ENCODE measurements at places on chromosomes 11 and 22.

GRCh38 chr11:32343325-32344008 is 91.9 kb downstream of the WT1 start:
- no peak for DNase-seq

DNA sequence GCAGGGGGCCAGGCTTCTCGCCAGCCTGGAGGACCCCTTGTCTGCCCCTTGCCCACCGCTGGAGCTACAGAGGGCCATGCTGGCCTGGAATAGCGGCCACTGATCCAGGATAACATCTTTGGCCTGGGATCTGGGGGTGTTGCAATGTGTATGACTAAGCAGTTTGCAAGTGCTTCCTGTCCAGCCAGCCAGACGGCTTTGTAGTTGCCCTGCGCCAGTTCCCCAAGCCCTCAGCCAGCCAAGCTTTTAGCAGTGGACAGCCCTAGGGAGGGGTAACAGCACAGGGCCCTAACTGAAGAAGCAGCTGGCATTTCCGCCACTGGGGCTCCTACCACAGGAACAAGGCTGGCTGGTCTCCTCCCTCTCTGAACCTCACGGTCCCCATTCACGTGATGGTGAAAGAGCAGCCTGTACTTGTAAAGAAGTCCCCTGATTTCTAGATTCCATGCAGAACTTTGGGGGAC is 32.1 kb downstream of the UQCR10 start:
- DNase-seq, result no peak

- DNase-seq, result no peak
Measured at GRCh38 chr11:65310736-65311135, 3.9 kb upstream of the CDC42EP2 start.

DNA sequence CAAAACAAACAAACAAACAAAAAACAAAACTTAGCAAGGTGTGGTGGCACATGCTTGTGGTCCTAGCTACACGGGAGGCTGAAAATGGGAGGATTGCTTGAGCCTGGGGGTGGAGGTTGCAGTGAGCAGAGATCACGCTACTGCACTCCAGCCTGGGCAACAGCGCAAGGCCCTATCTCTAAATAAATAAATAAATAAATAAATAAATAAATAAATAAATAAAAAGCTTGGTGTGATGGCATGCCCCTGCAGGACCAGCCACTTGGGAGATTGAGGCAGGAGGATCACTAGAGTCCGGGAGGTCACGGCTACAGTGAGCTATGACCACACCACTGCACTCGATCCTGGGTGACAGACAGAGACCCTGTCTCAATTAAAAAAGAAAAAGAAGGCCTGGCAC is 9.0 kb upstream of the STARD10 start:
- DNase-seq, result no peak

DNA sequence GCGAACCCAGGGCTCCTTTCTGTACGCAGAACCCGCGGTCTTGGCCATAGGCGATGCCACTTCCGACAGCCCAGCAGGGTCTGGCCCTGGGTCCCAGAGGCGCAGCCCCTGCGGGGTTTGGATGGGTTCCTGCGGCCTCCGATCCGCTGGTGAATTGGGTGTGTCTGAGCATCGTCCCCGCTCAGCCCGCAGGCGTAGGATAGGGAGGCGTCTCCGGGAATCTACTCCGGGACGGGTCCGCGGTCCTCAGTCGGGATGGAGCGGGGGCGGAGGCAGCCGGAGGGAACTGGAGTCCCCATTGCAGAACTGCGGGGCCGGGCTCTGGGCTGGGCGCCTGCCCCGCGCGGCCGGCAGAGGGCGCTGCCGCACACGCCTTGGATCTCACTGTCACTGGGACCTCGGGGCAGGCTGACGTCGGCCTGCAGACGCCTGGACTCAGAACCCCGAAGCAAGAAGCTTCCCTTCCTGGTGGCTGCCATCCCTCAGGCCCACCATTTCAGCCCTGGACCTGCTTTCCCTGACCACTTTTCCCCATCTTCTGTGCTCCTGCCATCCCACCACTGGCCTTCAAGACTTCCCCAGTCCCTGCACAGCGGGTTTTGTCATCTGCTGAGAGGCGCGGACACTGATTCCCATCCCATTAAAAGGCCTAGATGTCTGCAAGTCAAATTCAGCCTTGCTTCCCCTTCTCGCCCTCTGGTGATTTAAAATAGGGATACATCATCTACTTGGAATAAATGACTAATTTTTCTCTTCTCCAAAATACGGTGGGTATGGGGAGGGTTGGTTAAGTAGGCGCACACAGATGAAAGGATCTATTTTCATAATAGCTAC is 38.3 kb upstream of the CREB3L1 start:
- DNase-seq, result peak; percentile 69

GRCh38 chr11:17641792-17642350 is 77.5 kb upstream of the MYOD1 start:
- DNase-seq, result no peak

GRCh38 chr11:71251761-71252268 is 562 bp downstream of the SHANK2 start:
- DNase-seq, result no peak

DNA sequence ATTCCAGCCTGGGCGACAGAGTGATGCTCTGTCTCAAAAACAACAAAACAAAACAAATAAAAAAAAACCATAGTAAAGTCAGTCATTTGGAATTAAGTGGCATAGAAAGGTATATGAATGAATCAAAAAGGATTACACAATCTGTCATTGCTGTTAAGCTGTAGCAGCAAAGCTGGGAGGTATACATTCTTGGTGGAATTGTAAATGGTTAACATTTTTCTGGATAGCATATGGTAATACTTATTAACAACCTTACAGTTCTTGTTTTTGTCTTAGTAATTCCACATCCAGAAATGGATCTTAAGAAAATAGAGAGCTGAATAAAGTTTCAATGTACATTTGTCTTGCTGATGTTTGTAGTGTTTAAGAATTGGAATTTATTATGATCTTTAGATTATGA is 30.0 kb downstream of the DDX10 start:
- DNase-seq, result no peak

DNA sequence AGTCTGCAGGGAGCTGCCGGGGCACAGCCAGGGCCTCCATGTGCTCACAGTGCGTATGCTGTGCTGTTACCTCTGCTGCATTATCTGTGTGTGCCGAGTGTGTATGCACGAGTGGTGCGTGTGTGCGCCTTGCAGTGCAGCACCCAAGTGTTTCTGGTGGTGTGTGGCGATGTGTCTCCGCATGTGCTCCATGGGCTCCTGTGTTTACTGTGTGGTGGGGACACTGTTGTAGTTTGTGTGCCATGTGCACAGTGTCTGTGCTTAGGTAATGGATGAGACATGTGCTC is 31.4 kb downstream of the KCNC1 start:
- no peak for DNase-seq

GRCh38 chr11:66287889-66288670 is 863 bp downstream of the YIF1A start:
- no peak for DNase-seq

- DNase-seq, result no peak
Measured at GRCh38 chr22:26744892-26745808, 87.8 kb downstream of the MIAT start.

DNA sequence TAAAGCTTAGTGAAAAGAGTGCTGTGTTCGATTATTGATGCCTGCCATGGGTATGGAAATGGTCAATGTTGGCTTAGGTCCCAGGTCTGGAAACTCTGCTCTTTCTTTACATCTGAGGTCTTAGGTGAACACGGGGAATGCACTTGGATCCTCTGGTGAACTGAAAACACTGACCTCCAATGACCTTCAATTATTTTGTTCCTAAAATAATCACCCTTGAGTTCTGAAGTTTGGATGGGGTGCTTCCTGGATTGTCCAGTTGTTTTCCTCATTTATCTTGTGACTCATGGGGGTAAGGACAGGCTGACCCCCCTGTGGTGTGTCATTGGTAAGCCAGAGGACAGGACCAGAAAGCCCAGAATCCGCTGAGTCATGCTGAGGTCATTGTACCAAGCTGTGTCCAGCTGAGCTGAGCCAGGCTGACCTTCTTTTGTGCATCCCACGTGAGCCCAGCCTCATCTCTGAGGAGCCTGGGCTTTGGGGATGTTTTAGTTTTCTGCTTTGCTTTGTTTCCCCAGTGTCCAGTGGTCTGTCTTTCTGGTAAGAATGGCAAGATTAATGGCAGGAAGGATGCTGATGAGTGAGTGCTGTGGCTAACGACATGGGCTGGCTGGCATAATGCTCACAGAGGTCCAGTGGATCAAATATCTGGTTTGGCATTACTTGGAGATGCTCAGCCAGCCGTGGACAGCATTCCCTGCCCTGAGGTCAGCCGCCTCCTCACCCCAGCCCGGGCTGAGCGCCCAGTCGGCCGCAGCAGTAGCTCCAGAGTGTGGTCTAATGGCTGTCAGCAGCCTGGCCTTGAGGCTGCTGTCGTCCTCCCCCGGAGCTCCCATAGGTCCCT is 35.6 kb downstream of the AMPD3 start:
- DNase-seq, result no peak

DNA sequence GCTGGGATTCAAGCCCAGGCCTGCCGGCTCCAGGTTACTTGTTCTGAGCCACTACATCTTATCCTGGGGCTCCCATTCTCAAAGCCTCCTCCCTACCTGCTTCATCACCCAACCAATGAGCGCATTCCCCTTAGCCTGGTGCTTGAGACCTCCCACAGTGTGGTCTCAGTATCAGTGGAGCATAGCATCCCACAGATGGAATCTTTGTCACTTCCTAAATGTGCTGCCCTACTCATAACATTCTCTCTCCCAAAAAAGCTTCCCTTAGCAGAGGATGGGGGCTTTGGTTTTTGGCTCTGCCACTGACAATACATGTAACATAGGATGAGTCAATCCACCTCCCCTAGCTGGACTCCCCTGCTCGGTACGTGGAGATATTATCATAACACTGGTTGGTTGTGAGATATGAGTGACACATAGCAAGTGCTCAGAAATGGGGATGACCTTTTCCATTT is 28.8 kb downstream of the TEAD1 start:
- no peak for DNase-seq

DNA sequence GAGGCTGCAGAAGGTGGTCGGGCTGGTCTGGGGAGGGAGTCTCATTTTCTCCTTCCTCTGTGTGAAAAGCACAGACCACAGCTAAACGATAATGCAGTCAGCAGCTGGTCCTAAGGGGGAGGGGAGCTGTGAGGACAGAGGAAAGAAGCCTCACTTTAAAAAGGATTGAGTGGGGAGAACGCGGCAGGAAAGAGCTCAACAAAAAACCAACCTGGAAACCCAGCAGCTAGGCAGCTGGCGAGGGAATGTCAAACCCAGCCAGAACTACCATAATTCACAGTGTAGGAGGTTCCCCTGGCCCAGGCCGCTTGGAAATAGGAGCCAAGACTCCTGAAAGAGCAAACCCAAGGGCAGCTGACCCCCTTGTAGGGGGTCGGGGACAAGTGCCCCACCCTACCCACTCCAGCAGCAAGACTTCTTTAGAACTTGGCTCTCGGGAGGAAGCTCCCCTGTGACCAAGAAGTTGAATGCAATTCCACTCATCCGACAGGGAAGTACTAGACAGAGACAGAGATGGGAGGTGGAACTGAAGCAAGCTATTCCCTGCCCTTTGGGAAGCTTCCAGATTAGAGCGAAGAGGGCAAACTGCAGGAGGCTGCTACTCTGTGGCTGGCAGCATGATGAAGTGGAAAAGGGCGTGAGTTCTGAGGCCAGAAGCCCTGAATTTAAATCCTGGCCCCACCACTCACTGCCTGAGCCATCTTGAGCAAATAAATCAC is 16.5 kb upstream of the DGKZ start:
- DNase-seq, result no peak

DNA sequence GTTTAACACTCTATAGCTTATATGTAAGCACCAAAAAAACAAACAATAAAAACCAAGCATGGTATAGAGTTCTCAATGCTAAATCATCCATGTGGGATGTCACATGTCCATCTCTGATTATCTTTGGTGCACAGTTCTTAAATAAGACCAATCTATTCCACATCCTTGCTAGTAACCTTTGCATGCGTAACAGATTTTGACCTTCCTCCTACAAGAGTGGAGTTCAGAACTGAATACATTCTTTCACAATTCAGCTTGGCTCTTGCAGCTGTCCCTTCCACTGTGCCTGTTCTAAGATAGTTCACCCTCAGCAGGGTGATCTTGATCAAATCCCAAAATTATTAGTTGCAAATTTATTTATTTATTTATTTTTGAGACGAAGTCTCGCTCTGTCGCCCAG is 21.1 kb downstream of the PRR14L start:
- no peak for DNase-seq

DNA sequence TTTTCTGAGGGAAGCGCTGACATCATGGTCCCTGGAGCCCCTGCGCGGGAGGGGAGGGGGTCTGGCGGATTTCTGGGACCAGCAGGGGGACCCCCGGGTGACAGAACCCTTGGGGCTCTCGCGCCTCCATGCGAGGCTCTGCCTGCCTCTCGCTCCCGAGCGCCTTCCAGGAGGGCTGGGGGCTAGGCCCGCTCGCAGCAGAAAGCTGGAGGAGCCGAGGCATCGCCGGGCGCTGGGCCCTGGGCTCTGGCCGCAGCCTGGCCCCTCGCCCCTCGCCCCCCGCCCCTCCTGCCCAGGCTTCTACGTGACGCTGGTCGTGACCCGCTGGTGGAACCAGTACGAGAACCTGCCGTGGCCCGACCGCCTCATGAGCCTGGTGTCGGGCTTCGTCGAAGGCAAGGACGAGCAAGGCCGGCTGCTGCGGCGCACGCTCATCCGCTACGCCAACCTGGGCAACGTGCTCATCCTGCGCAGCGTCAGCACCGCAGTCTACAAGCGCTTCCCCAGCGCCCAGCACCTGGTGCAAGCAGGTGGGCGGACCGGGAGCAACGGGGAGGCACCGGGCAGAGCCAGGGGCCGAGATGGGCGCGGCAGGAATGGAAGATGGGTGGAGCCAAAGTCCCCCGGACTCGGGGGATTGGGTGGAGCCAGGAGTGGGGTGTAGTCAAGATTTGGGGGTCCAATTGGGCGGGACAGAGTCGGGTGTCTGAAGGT is 5.4 kb downstream of the BEST1 start:
- DNase-seq, result no peak

DNA sequence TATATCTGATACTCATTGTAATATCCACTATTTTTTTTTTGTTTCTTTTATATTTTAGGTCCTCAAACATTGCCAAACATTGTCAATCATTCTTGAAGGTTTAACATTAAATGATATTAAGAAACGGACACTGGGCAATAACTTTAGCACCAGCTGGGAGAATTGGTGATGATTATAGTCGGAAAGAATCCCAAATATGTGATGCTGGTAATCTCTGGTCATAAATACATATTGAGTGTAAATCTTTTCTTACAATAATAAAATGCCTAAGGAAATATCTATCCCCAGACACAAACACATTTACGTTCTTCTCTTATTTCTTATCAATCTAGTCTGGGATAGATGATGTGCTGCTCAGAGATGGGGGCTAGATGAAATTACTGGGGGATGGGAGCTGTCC is 25.2 kb downstream of the OR51E2 start:
- DNase-seq, result no peak

DNA sequence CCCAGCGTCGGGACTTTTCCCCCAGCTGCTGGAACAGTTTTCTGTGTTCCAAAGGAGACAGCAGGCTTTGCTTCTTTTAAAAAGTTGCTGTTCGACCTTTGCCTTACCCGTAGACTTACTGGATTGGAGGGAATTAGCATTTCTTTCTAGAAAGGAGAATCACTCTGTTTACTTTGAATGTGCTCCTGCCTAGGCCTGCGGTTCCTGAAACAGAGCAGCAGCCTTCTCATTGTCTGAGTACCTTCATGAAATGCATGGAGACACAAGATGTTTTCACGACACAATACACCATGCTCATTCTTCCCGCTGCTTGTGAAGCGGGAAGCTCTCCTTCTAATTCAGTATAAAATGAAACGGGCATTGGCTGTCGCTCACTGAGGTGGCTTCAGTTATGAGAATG is 196.2 kb downstream of the TBC1D22A start:
- no peak for DNase-seq
